ENCODE measurements at places on chromosomes 16 and 17.

DNA sequence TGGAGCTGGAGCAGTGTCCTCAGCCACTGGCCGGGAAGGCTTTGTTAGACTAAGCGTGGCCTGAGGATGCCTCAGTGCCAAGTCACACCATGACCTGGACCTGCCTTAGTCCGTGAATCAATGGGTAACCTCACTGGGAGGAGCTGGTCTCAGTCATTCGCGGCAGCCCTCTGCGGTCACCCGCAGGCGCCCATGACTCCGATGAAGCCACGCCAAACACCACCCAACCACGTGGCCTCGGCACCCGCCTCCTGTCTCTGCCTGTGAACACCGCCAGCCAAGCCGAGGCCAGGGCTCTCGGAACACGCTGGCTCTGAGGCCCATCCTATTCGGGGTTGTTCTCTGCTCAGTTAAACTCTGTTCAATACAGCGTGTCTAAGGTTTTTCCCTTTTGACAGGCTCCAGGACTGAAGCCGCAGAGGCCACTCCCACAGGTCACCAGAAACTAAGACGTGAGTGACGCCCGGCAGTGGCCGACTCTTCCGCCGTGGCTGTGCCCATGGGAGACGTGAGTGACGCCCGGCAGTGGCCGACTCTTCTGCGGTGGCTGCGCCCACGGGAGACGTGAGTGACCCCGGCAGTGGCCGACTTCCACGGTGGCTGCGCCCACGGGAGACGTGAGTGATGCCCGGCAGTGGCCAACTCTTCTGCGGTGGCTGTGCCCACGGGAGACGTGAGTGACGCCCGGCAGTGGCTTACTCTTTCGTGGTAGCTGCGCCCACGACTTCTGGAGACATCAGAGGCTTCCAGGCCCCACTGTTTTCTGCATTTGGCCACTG is 16.8 kb upstream of the PABPN1L start:
- DNase-seq = no peak

- no peak for DNase-seq
These were observed 41.2 kb downstream of the TTC19 start for GRCh38 chr17:16040710-16041251.

DNA sequence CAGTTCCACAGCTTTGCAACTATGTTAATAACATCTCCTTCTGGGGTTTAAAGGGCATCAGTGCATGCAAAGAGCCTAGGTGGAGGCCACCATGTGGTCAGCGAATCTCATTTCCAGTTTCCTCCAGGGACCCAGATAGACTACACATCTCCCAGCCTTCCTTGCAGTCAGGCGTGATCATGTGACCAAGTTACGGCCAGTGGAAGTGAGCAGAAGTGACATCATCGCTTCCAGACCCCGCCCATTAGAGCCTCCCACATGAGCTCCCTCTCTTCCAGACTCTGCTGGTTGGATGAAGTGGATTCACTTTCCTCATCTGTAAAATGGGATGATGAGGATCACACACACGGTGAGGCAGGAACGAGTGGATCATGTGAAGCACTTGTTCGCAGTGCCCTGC is 27.4 kb upstream of the KDM8 start:
- DNase-seq = no peak

DNA sequence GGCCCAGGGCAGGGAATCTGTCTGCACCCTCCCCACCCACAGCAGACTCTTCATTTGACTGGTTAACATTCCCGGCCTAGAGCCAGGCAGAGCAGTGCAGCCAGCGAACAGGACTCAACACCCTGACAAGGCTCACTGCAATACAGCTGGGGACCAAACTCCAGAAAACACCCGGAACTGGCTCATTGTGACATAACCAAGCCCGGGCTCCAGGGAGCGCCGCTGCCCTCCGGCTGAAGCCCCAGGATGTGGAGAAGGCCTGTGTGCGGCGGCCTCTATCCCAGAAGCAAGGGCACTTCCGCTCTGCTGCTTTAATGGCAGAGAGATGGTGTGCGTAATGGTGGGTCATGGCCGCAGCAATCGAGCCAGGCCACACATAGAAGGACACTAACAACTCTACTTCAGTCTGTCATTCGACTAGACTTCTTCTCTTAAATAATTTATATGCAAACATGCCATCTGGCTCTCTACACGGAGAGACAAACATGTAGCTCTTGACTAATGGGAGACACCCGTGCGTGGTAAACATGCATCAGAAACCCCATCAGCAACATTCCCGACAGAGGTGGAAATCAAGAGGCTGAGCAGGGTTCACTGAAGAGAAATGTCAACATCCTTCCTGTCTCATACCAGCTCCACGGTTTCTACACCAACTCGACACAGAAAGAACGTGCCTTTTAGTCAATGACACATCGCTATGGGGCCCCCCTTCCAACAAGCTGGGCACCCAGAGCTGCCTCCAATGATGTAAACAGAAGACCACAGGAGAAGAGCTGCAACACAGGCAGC is 18.0 kb downstream of the KLHDC4 start:
- no peak for DNase-seq

- no peak for DNase-seq
These were observed 3.6 kb downstream of the TP53I13 start for GRCh38 chr17:29571883-29572681.

- DNase-seq = no peak
These were observed 375 bp upstream of the KRT32 start for GRCh38 chr17:41467561-41467960.

DNA sequence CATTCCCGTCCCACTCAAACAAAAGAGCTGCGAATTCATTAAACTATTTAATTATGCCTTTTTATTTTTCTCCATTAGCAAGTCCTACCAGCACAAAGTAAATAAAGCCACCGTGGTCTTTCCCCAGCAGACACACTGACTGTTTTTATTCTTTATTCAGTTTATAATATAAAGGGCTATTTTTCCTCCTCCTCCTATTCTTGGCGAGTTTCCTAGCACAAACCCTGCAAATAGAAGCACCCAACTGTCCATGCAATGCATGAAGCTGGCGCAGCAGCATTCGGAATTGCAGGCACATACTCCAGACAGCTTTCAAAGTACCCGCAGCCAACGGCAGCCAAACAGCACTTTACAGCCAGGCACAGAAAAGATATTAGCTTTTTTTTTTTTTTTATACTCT is 583.4 kb upstream of the PSMD7 start:
- DNase-seq = no peak

- no peak for DNase-seq
These were observed 424.7 kb downstream of the WWOX start for GRCh38 chr16:78524066-78524595.

- no peak for DNase-seq
These were observed 22.5 kb downstream of the RAB11FIP4 start for GRCh38 chr17:31413874-31414549.

- DNase-seq = no peak
These were observed 345.2 kb upstream of the PMFBP1 start for GRCh38 chr16:72517154-72517553.

- no peak for DNase-seq
These were observed 25.8 kb downstream of the STAT3 start for GRCh38 chr17:42362245-42362961.

- peak; percentile 79 for DNase-seq
These were observed 488 bp upstream of the NTN3 start for GRCh38 chr16:2470603-2471015.

DNA sequence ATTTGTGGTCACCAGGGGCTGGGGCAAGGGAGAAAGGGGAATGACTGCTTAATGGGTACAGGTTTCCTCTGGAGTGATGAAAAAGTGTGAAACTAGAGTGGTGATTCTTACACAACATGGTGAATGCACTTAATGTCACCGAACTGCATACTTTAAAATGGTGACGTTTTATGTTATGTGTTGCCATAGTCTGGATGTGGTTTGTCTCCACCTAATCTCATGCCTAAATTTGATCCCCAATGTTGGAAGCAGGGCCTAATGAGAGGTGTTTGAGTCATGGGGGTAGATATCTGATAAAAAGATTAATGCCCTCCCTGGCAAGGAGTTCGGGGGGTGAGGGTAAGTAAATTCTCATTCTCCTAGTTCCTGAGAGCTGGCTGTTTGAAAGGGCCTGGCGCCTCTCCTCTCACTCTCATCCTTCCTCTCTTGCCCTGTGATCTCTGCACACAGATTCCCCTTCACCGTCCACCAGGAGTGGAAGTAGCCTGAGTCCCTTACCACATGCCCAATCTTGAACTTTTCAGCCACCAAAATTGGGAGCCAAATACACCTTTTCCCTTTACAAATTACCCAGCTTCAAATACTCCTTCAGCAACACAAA is 15.3 kb downstream of the XPO6 start:
- DNase-seq = no peak

- no peak for DNase-seq
These were observed at the start of gene ABCA10 for GRCh38 chr17:69228576-69228975. TSS of gene ABCA10 (minus strand) at chr17:69228824. CDS start at chr17:69225358, 3,466 bp downstream.

GRCh38 chr16:67084345-67085028 is 25.3 kb upstream of the PHAF1 start:
- no peak for DNase-seq

Measured in NCI-H2171 (cell line).